ENCODE measurements at places on chromosomes 5 and 9. TPM values are rescaled to one million over a fixed set of nuclear protein-coding genes. Genes with fewer than 3 reads are reported as not detected.

GRCh38 chr9:124078641-124079040, 67.1 kb downstream of the LHX2 start:
- DNase-seq, result no peak

DNA sequence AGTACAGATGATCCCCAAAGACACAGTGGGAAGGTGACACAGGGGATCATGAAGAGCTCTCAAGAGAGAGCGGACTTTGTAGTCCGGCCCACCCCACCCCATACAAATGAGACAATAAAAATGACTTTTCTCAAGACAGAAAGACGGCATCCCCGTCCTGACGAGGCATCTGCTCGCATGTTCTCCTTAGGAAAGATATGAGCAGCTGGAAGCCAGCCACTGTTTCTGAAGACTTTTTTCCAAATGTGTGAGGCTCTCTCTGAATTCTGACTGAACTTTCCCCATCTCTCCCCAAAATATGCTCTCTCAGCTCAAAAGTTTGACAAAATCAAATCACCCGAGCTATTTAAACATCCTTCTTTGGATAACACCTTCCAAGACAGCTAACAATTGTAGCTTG, 105.2 kb downstream of the RFK start:
- no peak for DNase-seq

DNA sequence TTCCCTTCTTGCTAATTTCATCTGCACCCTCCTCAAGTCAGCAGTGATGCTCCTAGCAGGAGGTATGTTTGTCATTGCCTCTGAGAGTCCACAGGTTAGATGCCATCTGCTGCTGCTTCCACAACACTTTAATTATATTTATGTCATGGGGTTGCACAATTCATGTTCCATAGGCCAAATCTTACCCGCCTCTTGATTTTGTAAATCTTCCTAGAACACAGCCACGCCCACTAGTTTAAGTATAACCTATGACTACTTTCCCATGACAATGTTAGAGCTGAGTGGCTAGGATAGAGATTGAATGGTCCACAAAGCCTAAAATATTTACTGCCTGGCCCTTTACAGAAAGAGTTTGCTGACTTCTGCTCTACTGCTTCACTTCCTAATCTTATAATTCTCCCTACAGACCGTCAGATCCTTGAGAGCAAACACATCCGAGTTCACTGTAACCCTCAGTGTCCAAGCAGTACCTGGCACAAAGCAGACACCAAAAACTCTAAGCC, 21.1 kb downstream of the LIFR start:
- DNase-seq, result no peak

PTAR1 gene
- 64.4 TPM for total RNA-seq

TLR4 gene
- 3.2 TPM for total RNA-seq

PCDHGB3 gene
- 1.1 TPM for total RNA-seq
